ENCODE measurements at places on chromosomes 11 and 22.
A peak's percentile ranks its signal among the peaks of the same experiment; 100 is the strongest.

DNA sequence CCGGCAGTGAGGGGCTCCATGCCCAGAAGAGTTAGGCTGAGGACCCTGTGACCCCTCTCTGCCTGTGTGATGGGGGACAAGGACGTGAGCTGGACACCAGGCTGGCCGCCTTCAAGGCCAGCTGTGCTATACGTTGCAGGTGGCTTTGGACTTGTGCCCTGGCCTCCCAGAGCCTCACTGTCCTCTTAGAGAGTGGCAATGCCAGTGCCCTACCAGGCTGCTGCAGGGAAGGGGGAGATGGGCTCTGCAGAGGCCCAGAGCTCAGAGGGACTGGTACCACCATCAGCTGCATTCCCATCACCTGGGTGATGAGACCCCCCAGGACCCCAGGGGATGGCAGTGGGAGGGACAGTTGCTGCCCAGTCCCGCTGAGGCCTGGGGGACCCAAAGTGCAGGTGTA is 90.4 kb upstream of the SHISAL1 start:
- no peaks in the 10 kb centered on the region for H3K4me1 ChIP-seq
- no peaks in the 10 kb centered on the region for H3K27me3 ChIP-seq
- no peaks in the 10 kb centered on the region for H3K36me3 ChIP-seq
- no peak overlapping the region for H3K4me3 ChIP-seq
- H3K27ac ChIP-seq = no peak overlapping the region

GRCh38 chr22:23743303-23743705 is 7.6 kb downstream of the ZNF70 start:
- H3K27ac ChIP-seq = no peak overlapping the region
- peaks cover 16% of the 10 kb centered on the region for H3K36me3 ChIP-seq
- H3K27me3 ChIP-seq = no peaks in the 10 kb centered on the region
- no peak overlapping the region for H3K4me3 ChIP-seq
- DNase-seq = no peak

GRCh38 chr11:65278356-65278755 is 16.6 kb downstream of the POLA2 start:
- H3K4me1 ChIP-seq = peaks cover 16% of the 10 kb centered on the region
- peak overlapping the region; percentile 60 for H3K27ac ChIP-seq
- H3K27me3 ChIP-seq = no peaks in the 10 kb centered on the region
- no peak for DNase-seq

DNA sequence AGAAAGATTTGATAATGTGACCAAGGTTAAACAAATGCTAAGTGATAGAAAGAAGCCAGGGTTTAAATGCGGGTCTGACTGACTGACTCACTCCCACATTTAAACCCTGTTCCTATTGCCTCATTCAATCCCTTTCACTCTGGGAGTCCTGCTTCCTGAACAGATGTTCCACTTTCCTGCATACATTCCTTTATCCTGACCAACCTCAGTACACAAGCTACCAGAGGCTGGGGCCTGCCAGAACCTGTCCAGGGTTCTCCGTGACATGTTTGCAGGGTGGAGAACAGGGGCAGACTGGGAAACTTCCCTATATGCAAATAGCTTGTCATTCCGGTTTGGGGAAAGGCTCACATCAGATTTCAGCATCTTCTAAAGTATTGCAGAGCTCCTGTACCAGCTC is 3.0 kb upstream of the ANKK1 start:
- H3K4me3 ChIP-seq = no peak overlapping the region
- peak; percentile 96 for DNase-seq
- H3K27me3 ChIP-seq = no peaks in the 10 kb centered on the region
- H3K4me1 ChIP-seq = peaks cover 25% of the 10 kb centered on the region
- H3K27ac ChIP-seq = peak overlapping the region; percentile 66
- H3K36me3 ChIP-seq = no peaks in the 10 kb centered on the region

DNA sequence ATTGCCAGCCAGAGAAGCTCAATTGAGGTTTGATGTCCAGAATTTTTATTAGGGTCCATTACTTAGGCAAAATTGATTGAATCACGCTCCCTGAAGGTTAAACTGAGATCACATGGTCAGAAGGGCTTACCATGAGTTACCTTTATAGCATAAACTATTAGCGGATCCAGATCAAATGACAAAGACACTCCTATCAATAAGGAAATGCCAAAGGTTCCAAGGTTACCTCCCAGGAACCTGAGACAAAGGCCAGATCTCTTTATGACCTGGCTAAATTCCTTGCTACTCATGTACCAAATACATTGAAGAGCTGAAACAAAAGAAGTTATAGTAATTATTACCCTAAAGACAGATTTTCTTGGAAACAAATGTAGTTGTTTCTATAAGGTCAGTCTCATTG is 27.8 kb upstream of the ANO5 start:
- H3K36me3 ChIP-seq = no peaks in the 10 kb centered on the region
- H3K4me1 ChIP-seq = peaks cover 3% of the 10 kb centered on the region
- no peaks in the 10 kb centered on the region for H3K27me3 ChIP-seq
- DNase-seq = no peak

GRCh38 chr11:61735391-61735790 is 17.0 kb upstream of the MYRF start:
- no peaks in the 10 kb centered on the region for H3K27me3 ChIP-seq
- no peaks in the 10 kb centered on the region for H3K36me3 ChIP-seq
- H3K4me3 ChIP-seq = no peak overlapping the region
- DNase-seq = no peak

DNA sequence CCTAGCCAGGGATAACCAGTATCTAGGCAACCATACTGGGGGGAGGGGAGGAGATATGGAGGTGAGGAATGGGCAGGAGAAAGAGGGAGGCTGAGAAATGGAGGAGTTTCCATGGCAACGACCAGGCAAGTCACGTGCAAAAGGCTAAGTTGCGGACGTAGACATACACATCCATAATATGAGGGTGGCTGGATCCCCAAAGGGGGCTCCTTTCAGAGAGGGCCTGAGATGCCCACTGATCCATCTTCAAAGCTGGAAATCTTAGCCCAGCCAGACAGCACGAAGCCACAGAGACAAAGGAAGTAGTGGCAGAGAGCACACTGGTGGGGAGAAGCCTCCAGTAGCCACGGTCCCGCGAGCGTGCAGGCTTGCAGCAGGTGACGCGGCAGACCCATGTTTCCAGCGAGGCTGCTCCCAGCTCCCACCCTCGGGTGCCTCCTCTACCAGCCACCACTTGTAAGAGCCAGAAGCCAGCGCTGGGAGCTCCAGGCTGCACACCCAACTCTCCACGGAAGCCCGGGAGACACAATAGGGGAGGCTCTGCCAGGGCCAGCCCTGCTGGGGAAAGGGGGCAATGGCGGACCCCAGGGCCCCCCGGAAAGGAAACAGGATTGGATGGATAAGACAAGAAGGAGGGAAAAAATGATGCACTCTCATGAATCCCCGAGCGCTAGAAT is 938 bp downstream of the FXYD6 start:
- H3K27ac ChIP-seq = no peak overlapping the region
- H3K36me3 ChIP-seq = no peaks in the 10 kb centered on the region
- H3K4me3 ChIP-seq = no peak overlapping the region
- DNase-seq = no peak
- H3K4me1 ChIP-seq = peaks cover 5% of the 10 kb centered on the region

GRCh38 chr11:27277843-27278242 is 85.2 kb downstream of the CCDC34 start:
- no peak for DNase-seq
- no peak overlapping the region for H3K4me3 ChIP-seq
- no peak overlapping the region for H3K27ac ChIP-seq
- H3K27me3 ChIP-seq = no peaks in the 10 kb centered on the region
- no peaks in the 10 kb centered on the region for H3K36me3 ChIP-seq

DNA sequence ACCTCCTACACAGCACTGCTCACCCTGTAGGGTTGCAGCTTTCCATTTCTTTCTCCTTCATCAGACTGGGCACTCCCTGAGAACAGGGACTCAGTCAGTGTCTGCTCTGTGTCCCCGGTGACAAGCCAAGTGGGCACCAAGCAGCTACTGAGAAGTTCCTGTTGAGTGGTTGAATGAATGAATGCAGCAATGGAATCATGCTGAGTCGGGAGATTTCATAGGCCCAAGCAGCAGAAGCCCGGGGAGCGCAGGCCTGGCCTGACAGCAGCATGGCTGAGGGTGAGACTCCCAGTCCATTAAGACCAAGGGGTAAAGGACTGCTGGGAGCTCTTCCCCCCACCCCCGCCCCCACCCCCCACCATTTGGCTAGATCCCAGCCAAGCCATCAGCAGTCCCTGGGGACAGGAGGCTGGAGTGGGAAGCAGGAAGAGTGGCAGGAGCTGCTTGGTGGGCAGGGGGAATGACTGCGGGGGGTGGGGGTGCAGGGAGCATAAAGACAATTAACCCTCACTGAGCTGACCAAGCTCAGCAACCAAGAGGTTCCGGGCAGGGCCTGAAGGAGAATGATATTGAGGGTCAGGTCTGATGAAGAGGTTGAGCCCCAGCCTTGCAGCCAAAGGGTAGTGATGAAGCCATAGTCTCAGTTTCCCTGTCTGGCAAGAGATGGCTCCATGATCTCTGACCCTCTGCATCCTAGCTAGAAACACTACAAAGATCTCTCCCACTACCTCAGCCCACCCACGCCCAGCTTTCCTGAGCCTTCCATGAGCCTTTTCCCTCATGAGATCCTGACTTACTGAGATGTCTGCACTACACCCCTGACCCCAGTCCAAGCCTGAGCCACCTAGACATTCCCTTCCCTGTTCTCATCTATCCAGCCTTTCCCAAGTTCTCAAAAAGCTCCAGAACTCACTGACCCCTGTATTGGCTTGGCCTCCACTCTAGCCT is 2.8 kb downstream of the PDE2A start:
- no peaks in the 10 kb centered on the region for H3K36me3 ChIP-seq
- no peaks in the 10 kb centered on the region for H3K4me1 ChIP-seq
- no peak overlapping the region for H3K4me3 ChIP-seq
- H3K27ac ChIP-seq = no peak overlapping the region
- H3K27me3 ChIP-seq = peaks cover 26% of the 10 kb centered on the region

DNA sequence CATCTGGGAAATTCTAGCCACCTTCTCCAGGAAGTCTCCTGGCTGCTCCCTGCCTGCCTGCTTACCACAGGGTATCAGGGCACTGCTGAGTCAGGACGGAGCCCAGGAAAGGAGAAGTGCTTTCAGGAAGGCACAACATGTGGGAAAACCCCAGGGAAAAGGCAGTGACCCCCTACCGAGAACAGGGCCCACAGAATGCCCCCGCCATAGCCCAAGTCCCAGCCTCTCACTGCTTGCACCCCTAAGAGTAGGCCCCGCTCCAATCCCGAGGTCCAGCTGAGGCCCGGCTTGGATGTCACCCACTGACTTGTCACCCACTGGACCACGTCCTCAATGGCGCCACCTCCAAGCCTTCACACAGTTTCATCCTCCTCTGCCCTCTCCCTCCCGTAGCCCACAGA is 34.1 kb downstream of the ARAP1 start:
- H3K27me3 ChIP-seq = no peaks in the 10 kb centered on the region
- H3K36me3 ChIP-seq = no peaks in the 10 kb centered on the region
- H3K27ac ChIP-seq = no peak overlapping the region
- H3K4me3 ChIP-seq = no peak overlapping the region
- H3K4me1 ChIP-seq = peaks cover 19% of the 10 kb centered on the region
- DNase-seq = no peak

DNA sequence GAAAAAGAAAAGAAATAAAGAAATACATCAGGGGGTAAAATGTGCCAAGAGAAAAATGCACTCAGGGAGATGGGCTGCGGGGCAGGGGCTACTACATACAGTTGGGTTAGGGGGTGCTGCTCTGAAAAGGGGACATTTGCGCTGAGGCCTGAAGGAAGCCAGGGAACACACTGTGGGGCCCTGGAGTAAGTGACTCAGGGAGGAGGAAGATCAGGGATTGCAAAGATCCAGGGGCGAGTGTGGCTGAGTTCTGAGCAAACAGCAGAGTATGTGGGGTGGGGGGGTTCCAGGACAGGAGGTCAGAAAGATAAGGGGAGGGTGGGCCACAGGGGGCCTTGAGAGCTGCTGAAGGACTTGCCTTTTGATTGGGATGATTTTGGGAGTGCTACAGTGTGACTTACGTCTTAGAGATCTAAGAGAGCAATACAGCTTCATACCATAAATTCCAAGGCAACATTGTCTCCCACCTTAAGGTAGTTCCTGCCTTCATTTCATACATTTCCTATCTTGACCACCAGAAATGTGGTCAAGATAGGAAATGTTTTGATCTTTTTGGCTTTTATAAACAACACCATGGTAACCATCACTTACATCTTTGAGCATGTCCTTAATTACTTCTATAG is 5.8 kb downstream of the A4GALT start:
- no peak overlapping the region for H3K4me3 ChIP-seq
- peak; percentile 42 for DNase-seq
- H3K27me3 ChIP-seq = peaks cover 7% of the 10 kb centered on the region
- no peaks in the 10 kb centered on the region for H3K36me3 ChIP-seq
- no peak overlapping the region for H3K27ac ChIP-seq

DNA sequence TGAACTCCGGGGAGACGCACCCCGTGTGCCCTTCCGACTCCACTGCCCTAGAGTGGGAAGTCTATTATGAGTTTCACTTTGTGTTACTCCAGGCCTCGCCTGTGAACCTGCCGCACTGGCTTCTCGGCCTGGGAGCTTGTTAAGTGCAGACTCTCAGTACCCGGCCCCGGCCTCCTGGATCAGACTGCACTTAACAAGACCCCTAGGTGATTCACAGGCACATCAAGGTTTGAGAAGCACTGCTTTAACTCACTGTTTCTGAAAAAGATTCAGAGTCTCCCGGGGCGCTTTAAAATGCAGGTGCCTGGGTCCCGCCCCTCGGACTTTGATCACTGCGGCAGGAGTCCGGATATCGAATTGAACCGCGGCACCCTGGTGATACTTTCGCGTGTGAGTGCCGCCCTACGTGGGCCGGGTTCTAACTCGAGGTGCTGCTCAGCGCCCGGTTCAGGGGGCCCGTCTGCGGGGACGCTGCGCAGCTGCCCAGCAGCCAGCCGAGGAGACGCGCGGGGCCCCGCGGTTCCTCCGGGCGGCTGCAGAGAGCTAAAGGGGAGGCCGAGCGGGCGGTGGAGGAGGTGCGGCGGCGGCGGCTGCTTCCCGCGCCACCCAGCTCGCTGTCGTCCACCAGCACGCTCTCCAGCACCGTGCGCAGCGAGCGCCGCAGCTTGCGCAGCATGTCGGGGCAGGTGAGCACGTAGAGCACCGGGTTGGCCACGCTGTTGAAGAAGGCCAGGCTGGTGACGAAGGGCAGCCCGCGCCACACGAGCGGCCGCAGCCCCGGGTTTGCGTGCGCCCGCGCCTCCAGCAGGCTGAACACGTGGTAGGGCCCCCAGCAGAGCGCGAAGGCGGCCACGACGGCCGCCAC is 3.4 kb downstream of the PTGDR2 start:
- H3K4me3 ChIP-seq = no peak overlapping the region
- DNase-seq = no peak
- H3K27ac ChIP-seq = no peak overlapping the region
- H3K27me3 ChIP-seq = no peaks in the 10 kb centered on the region
- H3K36me3 ChIP-seq = peaks cover 43% of the 10 kb centered on the region
- H3K4me1 ChIP-seq = no peaks in the 10 kb centered on the region

GRCh38 chr11:67022961-67023956 is at the start of gene SYT12:
Gene SYT12 (plus strand): TSS chr11:67023134. CDS start chr11:67030145, 7,011 bp downstream.
- H3K27ac ChIP-seq = no peak within 1 kb of the TSS
- peaks cover 14% of the 10 kb centered on the region for H3K4me1 ChIP-seq
- H3K4me3 ChIP-seq = peak within 1 kb of the TSS; percentile 50
- peaks cover 34% of the 10 kb centered on the region for H3K27me3 ChIP-seq
- H3K36me3 ChIP-seq = no peaks in the 10 kb centered on the region

GRCh38 chr11:16958833-16959232 is 55.4 kb downstream of the PLEKHA7 start:
- no peak overlapping the region for H3K27ac ChIP-seq
- DNase-seq = no peak
- H3K4me3 ChIP-seq = no peak overlapping the region
- peaks cover 12% of the 10 kb centered on the region for H3K4me1 ChIP-seq
